ENCODE measurements at places on chromosomes 3 and 15.

- peak; percentile 59 for DNase-seq
These were observed 120.0 kb upstream of the CTDSPL start for GRCh38 chr3:37741644-37742043.

- DNase-seq, result peak; percentile 79
These were observed 14.5 kb upstream of the CCR1 start for GRCh38 chr3:46222435-46223161.

- DNase-seq, result peak; percentile 59
These were observed 258.5 kb downstream of the PDCD6IP start for GRCh38 chr3:34056951-34057390.

GRCh38 chr3:52852419-52852818, 17.6 kb upstream of the MUSTN1 start:
- no peak for DNase-seq

DNA sequence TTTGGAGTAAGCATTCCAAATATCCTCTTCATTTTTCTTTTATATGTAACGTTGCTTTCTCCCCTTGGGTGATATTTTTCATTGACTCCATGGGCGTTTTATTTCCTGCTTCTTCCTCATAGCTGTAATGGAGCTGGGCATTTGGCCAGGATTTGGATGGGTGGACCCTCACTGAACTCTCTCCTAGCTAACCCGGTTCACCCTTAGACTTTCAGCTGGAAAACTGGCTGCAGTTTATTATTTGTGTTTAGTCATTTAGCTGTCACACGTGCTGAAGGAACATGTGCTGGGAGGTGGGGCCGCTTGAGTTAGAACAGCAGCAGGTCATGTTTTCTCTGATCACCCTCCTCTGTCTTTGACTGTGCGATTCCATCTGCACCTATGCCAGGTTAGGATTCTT, 407.6 kb downstream of the ZIC1 start:
- DNase-seq, result no peak

DNA sequence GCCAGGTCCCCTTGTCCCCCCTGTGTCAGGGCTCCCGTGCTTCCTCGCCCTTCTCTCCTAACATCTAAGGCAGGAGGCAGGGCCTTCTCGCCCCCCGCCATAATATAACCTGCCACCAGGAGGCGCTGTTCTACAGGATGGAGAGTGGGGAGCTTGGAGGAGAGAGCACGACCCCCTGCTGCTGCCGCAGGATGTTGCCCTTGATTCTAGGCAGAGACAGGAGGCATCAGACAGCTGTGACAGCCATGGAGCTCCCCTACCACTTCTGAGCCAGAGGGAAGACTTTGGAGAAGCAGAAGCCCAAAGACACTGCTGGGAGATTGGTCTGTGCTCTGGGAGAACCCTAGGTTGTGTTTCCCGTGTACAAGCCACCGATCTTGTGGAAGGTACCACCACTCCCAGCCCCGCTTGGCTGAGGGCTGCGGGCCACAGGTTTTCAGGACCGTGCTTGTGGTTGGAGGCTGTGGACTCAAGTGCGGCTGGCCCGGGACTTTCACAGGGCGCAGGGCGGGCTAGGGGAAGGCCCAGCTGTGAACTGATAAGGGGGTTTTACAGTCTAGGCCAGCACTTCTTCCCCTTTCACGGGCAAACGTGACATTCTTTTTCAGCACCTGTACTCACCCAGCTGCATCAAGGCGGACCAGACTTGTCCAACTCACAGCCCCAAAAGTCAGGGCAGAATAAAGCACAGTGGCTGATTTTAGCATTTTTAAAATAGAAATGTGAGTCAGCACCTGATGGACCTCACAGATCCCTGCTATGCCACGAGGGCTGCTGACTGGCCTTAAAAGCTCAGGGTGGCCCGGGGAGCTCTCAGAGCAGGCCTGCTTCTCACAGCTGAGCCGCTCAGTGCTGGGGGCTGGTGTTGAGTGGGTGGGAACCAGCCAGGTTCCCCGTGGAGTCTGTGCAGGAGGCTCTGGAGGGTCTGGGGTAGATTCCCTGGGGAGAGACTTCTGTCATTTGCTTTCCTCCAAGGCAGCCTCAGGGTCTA, 2.6 kb upstream of the TIGIT start:
- DNase-seq, result peak; percentile 81

GRCh38 chr3:4759689-4760312, 219.4 kb upstream of the BHLHE40 start:
- DNase-seq, result peak; percentile 76

DNA sequence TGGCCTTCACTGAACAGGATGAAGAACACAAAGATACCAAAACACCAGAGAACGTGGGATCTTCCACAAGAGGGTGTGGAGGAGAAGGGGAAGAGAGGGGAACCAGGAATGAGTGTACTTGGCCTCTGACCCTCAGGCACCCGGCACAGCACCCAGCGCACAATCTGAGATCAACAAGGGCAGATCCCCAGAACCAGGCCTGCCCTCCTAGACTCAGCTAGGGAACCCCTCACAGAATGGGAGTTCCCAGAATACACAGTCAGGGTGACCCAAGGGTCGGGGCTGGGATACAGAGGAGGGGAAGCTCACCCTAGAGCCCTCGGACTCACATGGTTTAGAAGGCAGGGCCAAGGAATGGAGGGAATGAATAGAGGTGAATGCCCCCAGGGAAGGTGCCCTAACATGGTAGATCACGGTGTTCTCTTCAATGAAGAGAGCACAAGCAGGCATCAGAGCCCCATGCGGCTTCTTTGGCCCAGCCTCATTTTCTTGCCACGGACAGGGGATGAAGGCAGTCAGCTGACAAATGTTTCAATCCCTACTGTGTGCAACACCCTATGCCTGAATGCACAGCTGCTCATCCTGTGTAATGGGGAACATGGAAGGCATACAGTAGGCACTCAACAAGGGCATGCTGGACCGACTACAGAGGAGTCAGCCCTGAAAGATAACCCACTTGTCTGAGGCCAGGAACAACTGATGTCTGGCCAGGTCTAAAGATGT, 13.1 kb downstream of the BMF start:
- DNase-seq, result no peak
